ENCODE measurements at places on chromosomes 4 and X.

DNA sequence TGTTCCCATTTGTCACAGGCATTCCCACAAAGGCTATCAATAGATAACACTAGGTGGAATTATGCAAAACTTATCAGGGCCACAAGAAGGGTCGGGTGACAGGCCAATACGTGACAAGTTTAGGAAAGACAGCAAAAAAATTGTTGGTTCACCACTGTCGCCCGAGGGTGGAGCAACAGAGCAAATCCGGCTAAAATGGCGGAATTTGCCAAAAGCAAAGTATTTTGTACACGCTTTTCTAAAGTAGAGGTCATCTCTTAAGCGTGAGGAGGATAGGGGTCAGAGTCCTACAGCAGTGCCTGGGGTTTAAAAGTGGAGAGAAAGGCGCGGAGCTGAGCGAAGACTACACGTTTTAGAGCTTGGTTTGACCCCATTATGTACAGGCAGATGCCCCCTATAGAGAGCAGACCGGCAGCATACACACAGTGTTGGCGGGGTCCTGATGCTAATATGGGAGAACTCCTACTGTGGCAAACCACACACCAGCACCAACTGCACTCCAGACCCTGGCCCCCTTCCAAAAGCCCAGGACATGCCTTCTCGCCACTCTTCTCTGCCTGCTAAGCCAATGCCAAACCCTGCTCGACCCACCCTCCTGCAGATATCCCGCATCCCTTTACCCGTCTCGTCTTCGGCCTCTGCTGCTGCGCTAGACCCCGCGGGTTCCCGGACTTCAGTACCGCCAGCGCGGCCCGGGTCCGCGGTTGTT, 733 bp downstream of the CCNA2 start:
- DNase-seq, result peak; percentile 54

- peak; percentile 78 for DNase-seq
Observed at GRCh38 chrX:101219116-101219863, at the start of gene DRP2. Gene DRP2 (plus strand): TSS chrX:101219786. CDS start chrX:101231648, 11,862 bp downstream.

DNA sequence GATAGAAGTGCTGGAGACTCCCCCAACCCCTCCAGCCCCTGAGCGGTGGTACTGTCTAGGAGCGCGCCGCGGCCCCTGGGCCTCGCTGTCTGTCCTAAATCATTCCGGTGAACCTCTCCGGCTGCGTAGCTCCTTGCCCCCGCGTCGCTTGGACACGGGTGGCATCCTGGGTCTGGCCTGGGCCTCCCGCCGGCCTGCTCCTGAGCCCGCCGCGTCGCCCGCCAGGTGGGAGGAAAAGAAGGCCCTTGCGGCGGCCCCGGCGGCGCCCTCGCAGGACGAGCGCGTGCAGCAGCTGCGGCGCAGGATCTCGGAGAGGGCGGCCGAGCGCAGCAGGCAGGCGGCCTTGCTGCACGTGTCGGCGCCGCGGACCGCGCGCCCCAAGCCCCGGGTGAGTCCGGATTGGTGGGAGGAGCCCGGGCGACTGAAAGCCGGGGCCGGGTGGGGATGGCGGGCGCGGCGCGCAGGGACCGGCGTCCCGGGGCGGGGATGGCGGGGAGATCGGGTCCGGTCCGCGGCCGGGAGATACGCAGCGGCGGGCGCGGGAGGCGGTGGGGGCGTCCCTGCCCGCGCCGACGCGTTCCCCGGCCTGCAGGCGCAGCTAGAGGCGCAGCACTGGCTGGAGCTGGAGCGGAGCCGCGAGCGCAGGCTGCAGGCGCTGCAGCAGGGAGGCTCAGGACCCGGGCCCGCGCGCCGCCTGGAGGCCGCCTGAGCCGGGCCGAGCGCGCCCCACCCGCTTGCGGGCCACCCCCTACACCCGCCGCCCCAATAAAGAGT, 6.5 kb upstream of the RNF4 start:
- peak; percentile 76 for DNase-seq

DNA sequence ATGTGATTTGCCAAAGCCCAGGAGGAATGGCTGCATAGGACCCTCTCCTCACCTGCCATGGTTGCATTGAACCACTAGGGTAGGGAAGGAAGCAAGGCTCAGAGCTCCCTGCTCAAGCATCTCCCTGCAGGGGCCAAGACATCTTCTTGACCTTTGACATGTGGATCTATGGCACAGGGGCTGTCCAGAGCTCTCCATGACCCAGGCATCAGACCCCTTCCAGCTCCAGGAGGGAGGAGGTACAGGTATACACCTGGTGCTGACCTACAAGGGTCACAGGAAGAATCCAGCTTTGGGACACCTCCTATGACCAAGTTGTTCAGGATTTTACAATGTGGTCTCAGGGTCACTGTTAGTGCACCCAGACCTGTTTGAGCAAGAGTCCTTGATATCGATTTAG, 23.2 kb upstream of the ASMTL start:
- no peak for DNase-seq

- DNase-seq, result peak; percentile 95
Observed at GRCh38 chr4:111512081-111512783, 633.0 kb upstream of the FAM241A start.

DNA sequence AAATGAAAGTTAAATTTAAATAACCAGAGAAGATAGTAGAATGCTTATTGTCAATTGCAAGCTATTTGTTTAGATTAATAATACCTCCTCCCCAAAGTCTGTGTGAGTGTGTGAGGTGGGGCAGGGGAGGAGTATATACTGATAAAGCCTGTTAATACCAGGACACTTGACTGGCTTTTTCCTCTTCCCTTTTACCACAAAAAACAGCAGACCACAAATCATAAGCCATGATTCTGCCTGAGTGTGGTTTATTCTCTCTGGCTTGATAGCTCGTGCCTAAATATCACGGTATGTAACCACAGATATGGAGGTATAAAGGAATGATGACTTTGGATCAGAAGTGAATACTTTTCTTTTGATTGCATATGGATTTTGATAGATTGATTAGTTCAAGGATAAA, 21.9 kb upstream of the SCRG1 start:
- no peak for DNase-seq

GRCh38 chr4:41548305-41548880, 10.4 kb downstream of the LIMCH1 start:
- no peak for DNase-seq

Data from ELR (cell line).